ENCODE measurements at places on chromosomes 7 and 10.

GRCh38 chr10:132486539-132487121 lies 51.0 kb upstream of the INPP5A start:
- no peak for DNase-seq

- no peak for DNase-seq
Measured at GRCh38 chr10:2933071-2933470, 134.3 kb upstream of the PFKP start.

- no peak for DNase-seq
Measured at GRCh38 chr7:105050493-105050892, 36.5 kb downstream of the KMT2E start.

- DNase-seq, result no peak
Measured at GRCh38 chr7:11748884-11749283, 83.1 kb downstream of the THSD7A start.

DNA sequence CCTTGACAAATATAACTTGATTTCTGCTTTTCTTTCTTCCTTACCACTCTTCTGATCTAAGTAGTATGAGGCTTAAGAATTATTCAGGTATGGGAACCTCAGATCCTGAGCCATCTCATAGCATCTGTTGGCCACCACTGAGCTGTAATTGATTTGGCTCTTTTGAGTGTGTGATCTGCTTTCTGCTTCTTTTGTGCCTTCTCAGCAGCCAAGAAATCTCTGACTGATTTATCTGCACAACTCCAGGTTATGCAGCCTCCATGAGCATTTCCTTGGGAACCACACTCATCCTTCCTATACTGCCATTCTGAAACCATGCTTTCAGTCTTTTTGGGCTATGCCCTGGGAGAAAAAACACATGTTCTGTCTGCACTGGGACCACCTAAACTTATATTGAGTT lies 178.0 kb upstream of the FAM3C start:
- no peak for DNase-seq

DNA sequence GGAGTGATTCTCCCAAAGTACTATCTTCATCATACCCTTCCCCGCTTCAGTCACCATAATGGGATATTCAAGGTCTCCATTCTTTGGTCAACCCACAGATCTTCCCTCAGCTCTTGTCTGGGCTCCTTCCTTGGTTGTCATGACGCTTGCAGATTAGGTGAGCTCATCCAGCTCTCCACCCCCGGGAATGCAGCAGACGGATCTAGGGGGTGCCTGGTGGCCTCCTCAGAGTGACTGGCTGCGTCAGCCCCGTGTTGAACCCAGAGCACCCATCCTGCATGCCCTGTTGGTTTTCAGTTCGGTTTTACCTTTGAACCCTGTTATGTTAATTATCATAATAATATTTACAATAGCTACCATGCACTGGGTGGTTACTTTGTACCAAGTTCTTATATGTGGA lies 6.4 kb downstream of the NEURL1 start:
- no peak for DNase-seq

DNA sequence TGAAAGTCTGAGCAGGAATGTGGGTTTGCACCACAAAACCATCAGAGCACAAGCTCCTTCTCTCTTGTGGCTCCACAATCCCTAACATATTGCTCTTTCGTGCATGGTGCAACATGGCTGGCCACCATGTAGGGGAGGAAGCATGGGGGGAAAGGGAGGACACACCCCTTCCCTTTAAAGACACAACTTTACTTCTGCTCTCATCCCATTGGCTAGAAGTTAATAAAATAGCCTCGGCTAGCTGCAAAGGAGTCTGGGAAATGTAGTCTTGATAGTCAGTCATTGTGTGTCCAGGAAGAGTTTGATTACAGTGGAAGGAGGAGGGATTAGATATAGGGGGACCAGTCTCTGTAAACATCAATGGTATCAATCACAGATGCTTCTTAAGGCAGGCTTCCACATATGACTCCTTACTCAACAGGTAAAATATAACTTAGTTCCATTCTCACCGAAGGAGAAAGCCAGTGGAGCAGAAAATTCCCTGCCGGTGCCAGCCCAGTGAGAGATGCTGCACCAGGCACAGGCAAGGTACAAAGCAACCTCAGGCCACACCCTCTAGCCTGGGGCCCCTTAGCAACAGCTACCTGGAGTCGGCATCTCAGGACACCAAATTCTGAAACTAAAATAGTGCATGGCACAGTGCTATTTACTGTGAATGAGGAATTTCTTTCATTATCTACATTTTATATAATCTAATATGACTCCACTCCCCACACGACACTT lies 124.7 kb upstream of the CTBP2 start:
- DNase-seq, result no peak

- DNase-seq, result no peak
Measured at GRCh38 chr10:88744002-88744401, 15.8 kb upstream of the LIPN start.

DNA sequence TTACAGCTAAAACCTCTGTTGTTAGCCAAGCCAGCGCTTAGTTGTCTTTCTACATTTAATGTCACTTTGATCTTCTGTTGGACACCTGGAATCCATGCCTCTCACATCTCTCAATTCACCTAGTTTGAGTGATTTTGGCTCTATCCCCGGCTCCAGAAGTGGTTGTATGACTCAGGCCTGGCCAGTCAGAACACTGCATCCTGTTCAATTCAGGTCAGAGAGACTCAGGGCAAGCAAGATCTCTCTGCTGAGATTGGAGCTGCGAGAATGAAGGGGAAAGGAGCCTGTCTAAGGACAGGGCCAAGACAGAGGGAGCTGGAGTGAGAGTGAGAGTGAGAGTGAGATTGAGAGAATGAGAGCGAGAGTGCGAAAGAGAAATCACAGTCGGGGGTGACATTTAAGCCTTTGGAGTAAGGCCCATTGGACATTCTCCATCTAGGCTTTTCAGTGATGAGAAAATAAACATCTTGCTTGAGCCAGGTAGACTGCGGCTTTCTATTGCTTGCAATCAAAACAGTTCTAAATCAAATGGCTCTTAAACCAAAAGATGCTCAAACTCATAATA lies 83.3 kb upstream of the DYNC1I1 start:
- no peak for DNase-seq

GRCh38 chr7:101633511-101633910 lies 4.4 kb upstream of the MYL10 start:
- no peak for DNase-seq

- DNase-seq, result no peak
Measured at GRCh38 chr7:20913853-20914252, 127.2 kb upstream of the SP8 start.

- no peak for DNase-seq
Measured at GRCh38 chr10:88933564-88933963, 19.0 kb downstream of the ACTA2 start.

DNA sequence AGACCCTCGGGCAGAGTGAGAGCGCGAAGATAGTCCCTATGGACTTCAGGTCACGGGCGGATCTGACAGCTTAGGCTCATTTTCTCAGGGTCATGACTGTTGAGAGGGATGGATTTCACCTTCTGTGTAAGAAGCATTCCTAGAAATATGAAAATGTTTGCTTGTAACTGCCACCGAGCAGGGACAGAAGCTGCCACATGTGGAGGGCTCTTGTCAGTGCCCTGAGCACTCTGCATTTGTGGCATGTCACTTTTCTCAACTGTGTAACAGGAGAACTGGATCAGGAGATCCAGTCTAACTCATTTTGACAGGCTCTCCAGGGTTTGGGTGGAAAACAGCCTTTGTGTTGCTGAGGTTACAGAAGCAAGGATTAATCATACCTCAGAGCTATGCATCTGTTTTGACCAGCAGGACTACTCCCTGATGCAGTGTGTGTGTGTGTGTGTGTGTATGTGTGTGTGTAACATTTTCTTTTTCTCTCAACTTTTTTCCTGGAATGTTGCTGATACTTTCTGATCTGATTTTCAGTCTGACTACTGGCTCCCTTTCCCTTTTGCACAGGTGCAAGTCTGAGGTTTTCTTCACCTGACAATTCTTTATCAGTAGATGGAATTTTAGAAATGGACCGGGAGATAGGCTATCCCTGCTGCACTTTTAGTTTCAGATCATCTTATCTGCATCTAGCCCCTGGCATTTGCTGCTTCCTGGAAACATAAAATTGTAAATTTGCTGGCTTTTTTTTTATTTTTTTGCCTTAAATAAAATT lies 183.3 kb downstream of the STK31 start:
- no peak for DNase-seq

DNA sequence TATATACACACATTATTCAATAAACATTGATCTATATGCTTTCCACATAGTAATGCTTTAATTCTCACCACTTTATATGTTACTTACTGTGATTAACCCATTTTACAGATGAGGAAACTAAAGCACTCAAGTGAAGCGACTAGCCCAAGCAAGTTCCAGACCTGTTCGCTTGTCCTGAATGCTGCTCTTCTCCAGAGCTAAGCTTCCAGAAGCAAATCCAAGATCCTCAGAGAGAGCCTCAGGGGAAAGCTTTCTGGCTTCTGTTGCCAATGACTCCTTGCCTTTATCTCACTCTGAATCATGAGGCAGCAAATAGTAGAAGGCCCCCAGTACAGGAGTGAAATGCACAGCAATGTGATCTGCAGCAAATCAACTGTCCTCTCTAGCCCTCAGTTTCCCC lies 32.2 kb downstream of the XPNPEP1 start:
- no peak for DNase-seq

DNA sequence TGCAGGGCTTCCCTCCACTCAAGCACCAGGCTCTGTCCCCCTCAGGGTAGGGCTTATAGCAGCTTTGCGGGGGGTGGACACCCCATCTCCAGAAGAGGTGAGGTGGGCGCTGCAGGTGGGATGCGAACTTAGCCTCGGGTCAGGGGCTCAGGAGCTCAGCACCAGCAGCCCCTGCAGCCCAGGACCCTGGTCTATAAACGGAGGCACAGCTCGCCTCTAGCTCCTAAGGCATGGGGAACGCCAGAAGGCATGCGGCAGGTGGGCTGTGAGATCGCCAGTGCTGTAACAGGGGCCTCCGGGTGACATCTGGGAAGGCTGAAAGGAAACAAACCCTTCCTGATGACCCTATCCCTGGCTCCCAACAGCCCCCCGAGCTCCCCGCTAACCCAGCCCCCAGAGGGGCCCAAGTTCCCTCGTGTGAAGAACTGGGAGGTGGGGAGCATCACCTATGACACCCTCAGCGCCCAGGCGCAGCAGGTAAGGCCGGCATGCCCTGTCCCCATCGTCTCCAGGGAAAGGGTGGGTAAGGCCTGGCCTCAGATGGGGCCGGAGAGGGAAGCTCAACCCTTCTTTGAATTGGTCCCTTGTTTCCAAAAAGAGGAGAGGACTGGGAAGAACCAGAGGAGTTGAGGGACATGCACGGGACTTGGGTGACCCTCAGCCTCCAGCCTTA lies 4.2 kb downstream of the NOS3 start:
- DNase-seq, result no peak

DNA sequence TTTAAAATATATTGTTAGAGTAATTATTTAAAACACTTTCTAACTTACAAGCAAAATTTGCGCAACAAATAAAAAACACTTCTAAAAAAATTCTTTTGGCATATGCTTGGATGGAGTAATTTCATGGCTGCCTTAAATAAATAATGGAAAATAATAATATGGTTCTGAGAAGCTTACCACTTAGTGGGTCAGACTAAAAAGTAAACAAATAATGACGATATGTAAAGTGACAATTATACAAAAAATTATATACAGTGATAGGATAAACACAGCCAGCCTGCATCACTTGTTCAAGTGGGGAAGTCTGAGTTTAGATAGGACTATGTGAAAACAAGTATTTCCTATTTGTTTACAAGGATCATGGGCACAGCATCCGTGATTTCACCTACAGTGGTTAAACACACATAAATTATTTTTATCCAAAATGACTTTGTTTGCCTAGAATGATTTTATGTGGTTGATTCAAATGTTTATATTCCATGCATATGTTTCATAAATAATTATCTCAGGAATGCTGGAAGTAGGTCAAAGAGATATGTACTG lies 141.7 kb upstream of the SEMA3D start:
- no peak for DNase-seq

DNA sequence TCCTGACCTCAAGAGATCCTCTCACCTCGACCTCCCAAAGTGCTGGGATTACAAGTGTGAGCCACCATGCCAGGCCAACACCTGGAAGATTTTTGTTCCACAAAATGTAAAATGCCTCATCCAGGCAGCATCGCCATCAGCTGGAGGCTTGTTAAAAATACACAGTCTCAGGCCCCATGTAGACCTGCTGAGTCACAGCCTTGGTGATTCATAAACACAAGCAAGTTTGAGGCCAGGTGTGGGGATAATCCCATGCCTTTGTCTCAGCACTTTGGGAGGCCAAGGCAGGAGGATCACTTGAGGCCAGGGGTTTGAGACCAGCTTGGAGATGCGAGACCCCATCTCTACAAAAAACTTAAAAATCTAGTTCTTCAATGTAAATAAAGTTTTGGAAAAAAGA lies 49.1 kb upstream of the FOXK1 start:
- no peak for DNase-seq

DNA sequence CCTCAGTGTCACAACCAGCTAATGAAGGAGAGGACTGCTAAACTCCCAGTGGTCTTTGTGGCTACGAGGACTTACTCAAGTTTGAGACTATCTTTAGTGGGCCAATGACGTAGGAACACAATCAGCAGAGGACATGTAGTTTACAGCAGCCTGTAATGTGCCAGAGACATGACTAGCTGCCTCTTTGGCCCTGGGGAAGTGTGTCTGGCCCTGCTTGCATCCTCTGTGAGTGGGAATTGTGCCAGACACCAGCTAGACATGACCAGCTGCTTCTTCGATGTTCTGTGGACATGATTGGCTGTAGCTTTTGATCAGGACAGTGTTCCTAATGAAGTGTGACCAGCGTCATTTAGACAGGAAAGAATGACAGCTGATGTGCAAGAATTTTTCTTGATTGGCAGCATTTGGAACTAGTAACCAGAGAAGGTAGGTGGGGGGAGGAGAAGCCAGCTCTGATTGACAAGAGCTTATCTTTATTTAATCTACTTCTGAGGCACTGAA lies 141.7 kb downstream of the AUTS2 start:
- no peak for DNase-seq

DNA sequence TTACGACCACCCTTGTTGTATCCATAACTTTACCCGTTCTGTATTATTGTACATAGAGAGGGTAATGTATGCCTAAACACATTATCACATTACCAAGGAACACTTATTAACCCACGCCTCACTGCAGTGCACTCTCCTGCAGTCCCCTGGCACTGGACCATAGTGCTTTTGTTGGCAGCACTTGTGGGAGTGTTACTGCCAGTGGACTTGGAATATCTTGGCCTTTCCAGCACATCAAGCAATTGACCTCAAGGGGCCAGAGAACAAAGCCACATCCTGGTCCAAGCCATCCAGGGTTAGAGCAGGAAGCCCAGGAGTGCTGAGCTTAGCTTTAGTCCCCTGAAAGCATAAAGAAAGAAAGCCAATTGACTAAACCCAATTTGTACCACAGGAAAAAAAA lies 304.2 kb downstream of the PCDH15 start:
- no peak for DNase-seq

GRCh38 chr10:119742947-119743648 lies 17.2 kb downstream of the INPP5F start:
- DNase-seq, result no peak

GRCh38 chr10:79445977-79446757 lies 743 bp upstream of the ZCCHC24 start:
- DNase-seq, result peak; percentile 84

- DNase-seq, result peak; percentile 87
Measured at GRCh38 chr10:27240212-27241009, at the start of gene ACBD5. Gene ACBD5, minus strand, starts transcription at chr10:27240797. Its CDS starts 109 bp downstream, at chr10:27240688.

All from left forelimb (tissue), 1 donor.